Stimulated activated CD8-positive, alpha-beta memory T cell treated with anti-CD3 and anti-CD28 coated beads, Interleukin-12 subunit alpha, Interleukin-12 subunit beta, amount 100 ng/mL, for 1 hour (primary cell): ENCODE measurements at places on chromosomes 3 and 15.

DNA sequence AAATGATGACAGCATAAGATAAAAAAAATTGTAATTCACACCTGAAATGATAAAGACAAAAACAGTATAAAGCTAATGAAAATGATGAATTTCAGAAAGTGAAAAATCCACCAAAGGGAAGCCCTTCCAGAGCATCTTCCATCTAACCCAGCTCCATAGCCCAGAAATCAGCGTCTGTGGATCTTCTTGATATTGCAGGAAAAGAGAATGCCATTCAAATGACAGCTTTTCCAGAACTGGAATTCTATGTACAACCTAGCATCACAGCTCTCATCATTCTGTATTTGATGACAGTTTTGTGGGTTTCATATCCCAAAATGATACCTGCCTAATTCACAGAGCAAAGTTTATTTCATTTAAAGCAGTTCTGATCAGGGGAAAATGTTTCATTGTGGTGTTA lies 267.3 kb downstream of the FHIT start:
- no peak for DNase-seq

- no peak for DNase-seq
Measured at GRCh38 chr15:88256279-88257230, at the start of gene NTRK3. Gene NTRK3, minus strand, starts transcription at chr15:88256739. Its CDS starts 586 bp downstream, at chr15:88256153.

DNA sequence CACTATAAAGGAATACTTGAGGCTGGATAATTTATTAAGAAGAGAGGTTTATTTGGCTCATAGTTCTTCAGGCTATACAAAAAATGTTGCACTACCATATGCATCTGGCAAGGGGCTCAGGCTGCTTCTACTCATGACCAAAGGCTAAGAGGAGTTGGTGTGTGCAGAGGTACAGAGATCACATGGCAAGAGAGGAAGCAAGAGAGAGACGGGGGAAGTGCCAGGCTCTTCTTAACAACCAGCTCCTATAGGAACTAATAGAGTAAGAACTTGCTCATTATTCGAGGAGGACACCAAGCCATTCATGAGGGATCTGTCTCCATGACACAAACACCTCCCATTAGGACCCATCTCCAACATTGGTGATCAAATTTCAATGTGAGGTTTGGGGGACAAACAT lies 6.0 kb upstream of the FNDC3B start:
- DNase-seq = no peak

DNA sequence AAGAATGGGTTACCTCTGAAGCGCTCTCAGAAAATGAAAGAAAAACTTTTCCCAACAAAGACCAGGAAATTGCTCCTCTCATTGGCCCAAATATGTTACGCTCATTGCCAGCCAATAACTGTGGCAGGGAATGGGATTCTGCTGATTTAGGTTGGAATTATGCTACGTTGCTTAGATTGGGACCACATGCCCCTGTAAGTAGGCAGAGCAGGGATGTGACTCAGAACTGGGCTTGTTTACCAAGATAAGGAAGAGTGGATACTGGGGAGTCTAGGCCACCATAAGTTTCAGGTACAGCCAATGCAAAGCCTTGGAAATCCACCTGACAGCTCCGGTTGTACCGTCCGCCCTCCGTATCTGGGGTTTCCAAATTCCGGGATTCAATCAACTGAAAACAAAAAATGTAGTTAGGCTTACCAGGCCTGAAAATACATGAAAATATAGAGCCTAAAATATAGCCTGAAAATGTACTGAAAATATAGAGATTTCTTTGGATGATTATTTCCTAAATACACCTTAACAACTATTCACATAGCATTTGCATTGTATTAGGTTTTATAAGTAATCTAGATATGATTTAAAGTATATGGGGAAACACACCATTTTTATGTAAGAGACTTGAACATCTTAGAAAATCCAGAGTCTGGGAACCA lies 1.5 kb upstream of the TCF12 start:
- DNase-seq = no peak

- DNase-seq = no peak
Measured at GRCh38 chr3:132001999-132002398, 32.8 kb downstream of the CPNE4 start.

- no peak for DNase-seq
Measured at GRCh38 chr3:108098003-108098370, 7.2 kb upstream of the CD47 start.

GRCh38 chr3:176415661-176416295 lies 781.5 kb downstream of the TBL1XR1 start:
- DNase-seq = no peak

DNA sequence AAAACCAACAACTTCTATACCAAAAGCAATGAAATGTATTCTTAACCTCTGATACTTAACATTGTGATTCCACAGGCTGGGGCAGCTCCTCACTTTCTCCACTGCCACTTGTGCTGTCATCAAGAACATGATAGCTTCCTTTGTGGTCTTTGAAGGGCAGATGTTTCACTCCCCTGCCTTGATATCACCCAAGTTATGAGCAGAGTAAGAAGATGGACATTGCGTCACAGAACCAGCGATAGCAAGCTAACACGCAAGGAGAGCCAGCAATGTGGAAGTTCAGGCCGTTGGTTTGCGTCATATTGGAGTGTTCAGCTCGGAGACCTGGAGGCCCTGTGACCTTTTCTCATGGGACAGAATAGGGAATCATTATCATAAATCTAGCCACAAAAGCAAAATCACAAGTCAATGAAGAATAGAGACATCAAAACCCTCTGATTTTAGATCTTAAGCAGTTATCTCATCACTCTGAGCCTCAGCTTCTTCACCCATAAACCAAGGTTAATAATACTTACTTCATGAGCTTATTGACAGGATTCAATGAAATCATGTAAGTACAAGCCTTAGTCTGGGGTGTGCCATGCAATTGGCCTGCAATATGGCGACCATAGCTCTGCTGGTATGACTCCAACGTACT lies 183.8 kb upstream of the THBS1 start:
- no peak for DNase-seq

DNA sequence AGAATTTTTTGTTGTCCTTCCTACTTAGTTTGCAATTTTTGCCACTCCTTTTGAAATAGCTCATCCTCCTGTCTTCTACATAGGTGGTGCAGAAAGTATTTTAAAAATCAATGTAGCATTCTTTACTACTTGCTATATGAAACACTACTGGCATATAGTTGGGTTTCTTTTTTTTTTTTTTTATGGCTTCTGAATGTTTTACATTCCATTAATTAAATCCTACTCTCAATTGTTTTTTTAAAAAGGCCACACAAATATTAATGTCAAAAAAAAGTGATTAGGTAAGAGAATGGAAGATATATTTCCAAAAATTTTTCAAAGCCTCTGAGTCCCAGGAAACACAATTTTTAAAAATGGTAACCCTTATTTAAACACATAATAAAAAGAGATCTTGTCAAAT lies 262.6 kb downstream of the MAGI1 start:
- DNase-seq = no peak

- DNase-seq = no peak
Measured at GRCh38 chr3:177916461-177916860, 619.8 kb upstream of the KCNMB2 start.

DNA sequence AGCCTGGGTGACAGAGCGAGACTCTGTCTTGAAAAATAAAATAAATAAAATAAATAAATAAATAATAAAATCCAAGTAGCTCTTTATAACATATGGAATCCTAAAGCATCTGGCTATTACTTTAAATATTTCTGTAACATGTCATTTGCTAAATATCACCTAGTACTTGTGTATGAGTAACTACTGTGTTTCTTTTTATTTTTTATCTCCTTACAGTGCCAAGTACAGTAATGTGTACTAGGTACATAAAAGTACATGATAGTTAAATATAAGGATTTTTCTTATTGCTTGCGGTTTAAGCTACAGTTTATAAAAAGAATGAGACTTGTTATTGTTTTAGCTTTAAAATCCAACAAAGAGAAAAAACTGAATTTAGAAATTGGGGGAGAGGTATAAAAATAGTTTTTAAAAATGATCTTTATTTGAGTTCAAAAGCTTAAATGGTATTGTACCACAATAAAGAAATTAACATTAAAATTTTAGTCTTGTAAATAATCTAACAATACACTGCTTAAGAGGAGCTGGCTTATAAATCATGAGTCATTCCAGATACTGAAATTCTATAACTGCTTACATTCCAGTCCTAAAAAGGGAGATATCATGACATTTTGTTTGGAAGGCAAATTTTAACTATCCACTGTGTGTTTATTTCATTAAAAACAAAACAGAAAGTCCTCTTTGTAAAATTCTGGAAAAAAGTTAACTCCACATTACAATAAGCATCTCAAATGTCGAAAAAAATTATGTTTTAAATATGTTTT lies 73.1 kb downstream of the FGF7 start:
- no peak for DNase-seq

DNA sequence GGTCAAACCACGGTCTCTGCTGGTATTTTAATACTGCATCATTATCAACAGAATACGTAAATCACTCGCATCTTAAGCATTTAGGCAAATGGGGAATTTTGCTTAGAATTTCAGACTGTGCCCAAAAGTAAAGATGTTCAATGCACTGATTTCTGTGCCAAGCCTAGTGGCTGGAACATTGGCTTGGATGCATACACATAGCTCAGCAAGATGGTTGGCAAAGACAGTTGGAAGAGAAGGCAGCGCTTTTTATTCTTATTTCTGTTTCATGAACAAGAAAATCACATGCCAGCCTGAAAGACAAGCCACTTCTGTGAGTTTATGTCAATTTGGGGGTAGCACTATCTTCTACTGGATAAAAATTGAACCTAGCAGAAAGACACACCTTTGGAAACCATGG lies 15.1 kb downstream of the MECOM start:
- DNase-seq = no peak

- no peak for DNase-seq
Measured at GRCh38 chr3:107028086-107028485, 349.2 kb upstream of the CCDC54 start.

DNA sequence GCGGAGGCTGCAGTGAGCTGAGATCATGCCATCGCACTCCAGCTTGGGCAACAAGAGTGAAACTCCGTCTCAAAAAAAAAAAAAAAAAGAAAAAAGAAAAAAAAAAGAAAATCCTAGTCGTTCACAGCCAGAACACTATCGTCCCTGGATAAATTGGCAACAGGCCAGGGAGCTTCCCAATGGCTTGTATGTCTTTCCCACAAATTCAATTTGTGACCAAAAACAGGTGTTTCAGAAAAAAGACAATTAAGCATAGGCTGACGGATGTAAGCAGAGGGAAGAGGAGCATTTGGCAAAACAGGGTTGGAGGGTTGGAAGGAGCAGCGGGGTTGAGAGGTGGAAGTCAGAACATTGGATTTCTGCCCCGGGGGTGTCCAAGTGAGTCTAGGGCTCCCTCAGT lies 8.5 kb downstream of the EPB42 start:
- DNase-seq = no peak

DNA sequence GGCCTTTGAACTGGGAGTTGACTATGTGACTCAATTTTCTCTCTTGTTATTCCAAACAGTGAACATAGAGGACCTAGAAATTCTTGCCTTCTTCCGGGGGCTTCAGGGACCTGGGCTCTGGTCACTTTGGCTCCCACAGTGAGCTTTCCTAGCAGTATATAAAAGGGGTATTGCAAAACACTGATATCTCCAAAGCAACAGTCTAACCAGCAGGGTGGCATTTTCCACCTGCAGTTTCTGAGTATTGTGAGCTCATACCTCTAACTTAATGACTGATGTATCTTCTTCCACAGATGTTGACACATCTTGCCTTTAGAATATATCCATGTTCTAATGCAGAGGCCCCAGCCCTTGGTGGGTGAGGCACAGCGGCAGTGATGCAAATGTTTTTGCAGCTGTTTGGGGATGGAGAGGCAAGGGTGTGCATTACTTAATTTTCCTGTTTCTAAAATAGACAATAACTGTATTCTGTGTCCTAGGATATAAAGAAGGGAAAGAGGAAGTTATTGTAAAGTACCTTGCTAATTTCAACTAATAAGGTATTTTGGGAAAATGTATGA lies 45.7 kb upstream of the ADGRG7 start:
- DNase-seq = no peak

- DNase-seq = no peak
Measured at GRCh38 chr15:79442911-79443310, 10.8 kb downstream of the MINAR1 start.

- DNase-seq = no peak
Measured at GRCh38 chr15:99447497-99448371, 118.0 kb upstream of the MEF2A start.

- no peak for DNase-seq
Measured at GRCh38 chr3:59234884-59235633, 185.2 kb upstream of the CFAP20DC start.

GRCh38 chr3:132681421-132681820 lies 21.3 kb downstream of the UBA5 start:
- DNase-seq = no peak

DNA sequence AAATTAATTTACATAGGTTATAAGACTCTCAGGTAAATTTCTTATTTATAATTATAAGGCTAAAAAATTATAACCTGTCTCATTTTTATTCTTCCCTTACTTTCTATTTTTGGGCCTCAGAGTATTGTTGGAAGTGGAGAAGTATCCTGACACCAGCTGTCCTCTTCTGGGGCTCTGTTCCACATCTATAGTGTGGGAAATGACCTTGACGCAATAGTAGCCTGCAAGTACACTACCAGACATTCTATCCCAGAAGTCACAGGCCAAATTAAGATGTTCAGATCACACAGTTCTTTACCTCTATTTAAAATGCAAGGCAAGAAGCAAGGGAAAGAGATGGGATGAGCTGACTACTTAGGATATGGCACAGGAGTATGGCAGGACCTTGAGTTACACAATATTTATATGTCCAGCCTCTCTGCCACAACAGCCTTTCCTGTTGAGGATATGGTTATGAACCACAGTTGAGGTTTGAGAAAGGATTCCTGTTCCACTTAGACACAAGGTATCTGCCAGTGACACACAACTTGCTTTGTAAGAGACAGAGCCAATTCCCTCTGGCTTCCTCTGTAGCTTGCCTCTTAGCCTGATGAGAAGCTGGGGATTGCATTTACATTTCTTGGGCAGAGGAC lies 158.0 kb upstream of the IL12A start:
- no peak for DNase-seq

DNA sequence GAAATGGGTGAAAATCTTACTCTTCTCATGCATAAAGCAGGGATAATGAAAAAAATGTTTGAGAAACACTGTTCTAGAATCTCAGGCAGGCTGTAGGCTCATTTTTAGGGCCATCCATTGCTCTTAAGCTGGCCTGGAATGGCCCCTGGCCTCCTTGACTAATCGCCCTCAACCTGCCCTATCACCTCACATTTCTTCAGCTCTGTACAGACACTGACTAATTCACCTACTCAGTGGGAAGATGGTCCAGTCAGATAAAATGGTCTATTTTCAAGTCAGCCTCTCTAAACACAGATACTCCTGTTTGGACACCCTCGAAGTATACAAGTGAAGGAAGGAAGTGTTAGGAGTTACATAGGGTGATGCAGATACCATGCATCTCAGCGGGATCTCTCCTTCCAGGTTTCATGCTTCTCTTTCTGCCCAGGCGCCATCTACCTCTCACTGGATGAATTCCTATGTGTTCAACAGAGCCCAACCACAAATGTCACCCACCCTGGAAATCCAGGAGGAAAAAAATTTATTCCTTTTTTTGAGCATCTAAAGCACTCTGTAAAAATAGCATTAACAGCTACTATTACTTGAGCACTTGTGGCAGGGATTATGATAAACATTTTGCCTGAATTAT lies 12.1 kb downstream of the FMN1 start:
- DNase-seq = no peak
